C1 segment of cervical spinal cord (tissue), 14 donors: ENCODE measurements at places on chromosomes 11 and 22.

GRCh38 chr11:109329716-109330115 is 92.3 kb upstream of the C11orf87 start:
- DNase-seq = no peak

GRCh38 chr11:14242187-14242586 is 116.8 kb downstream of the RRAS2 start:
- no peak for DNase-seq

DNA sequence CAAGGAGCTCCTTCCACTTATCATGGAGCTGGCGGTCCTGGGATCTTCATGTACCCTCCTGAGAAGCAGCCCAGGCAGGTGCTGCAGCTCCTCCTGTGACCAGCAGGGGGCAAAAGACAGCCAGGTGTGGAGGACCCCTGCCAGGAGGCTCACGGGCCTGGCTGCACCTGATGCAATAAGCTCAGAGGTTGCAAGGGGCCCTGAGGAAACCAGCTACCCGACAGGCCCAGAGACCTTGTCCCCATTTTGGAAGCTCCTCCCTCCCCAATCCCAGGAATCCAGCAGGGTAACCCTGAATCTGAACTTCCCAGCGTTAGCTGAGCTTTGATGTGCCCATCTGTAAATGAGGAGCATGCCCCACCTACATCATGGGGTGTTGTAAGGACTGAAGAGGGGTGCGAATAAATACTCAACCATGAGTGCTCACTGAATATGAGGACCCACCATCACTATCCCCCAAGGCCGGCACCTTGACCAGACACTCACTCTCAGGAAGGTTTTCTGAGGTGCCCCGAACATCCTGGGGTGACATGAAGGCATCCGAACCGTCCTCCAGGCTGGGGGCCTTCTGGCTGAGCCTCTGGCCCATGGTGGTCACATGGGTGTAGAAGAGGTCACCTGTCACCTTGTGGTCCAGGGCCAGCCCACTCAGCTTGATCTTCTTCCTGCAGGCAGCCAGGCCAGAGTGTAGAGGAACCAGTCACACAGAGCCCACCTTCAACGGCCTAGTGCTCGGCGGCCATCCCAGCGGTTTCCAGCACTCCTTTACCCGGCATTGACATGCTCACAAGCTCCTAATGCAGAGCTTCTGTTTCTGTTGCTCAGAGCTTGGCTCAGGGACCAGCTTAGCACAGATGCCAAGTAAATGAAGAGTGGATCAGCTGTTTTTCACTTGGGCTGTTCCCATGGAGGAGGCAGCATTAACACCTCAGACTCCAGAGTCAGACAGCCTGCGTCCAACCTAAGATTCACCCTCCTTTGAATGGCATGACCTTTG is 21.7 kb downstream of the SLC43A1 start:
- DNase-seq = no peak

DNA sequence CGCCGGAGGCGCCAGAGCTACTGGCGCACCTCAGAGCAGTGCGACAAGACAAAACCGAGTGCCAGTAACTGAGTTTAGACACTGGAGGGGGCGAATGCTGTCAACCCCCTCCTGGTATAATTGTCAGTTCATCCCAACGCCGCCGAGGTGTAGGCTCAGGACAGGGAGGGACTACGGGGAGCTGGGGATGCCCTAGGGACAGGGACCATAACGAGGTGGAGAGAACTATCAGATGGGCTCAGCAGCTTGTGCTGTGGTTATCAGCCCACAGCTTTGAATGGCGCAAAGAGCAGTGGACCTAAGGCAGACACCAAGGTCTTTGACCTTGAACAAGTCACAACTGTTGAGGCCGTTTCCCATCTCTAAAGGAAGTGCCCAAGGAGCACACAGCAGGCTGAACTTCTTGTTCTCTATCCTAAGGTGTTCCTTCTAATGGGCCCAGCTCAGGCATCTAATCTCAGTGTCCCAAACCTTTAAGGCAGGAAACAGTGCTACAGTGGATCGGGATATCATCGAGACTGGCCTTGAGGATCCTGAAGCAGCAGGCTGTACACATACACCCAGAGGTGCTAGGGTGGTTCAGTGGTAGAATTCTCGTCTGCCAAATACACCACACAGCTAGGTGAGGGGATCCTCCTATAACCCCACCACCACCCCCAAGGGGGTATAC is 958 bp upstream of the TUT1 start:
- DNase-seq = no peak

- no peak for DNase-seq
Observed at GRCh38 chr22:21009638-21010425, 5.1 kb upstream of the P2RX6 start.
